Mesothelial cell of epicardium (in vitro differentiated cells): ENCODE measurements at places on chromosomes 1 and 21. TPM values are rescaled to one million over a fixed set of nuclear protein-coding genes. Genes with fewer than 3 reads are reported as not detected.
A peak's percentile ranks its signal among the peaks of the same experiment; 100 is the strongest.

GRCh38 chr1:72282271-72283021 lies at the start of gene NEGR1:
NEGR1 (minus strand) TSS chr1:72282539.
- H3K36me3 ChIP-seq = no peaks in the 10 kb centered on the region
- DNase-seq = peak; percentile 75
- peaks cover 9% of the 10 kb centered on the region for H3K4me1 ChIP-seq
- peaks cover 50% of the 10 kb centered on the region for H3K27me3 ChIP-seq

DNA sequence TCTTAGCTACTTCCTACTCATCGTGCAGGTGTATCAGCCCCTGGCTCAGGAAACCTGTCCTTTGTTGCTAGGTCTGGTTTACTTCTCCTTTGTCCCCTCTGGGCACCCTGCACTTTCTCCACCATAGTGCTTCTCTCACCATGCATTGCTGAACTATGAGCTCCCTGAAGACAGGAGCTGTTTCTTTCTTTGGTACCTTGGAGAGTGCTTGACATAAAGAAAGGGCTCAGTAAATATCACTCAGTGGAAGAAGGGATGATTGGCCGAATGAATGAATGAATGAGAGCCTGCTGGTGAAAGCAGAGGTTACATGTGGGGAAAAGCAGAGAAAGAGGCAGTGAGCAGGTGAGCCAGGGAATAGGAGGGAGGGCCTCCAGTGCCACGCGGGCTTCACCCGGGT lies 9.8 kb upstream of the HMGB4 start:
- no peaks in the 10 kb centered on the region for H3K36me3 ChIP-seq
- H3K4me1 ChIP-seq = peaks cover under 1% of the 10 kb centered on the region
- H3K27ac ChIP-seq = no peak overlapping the region
- no peak overlapping the region for H3K4me3 ChIP-seq

GRCh38 chr1:60950224-60951063 lies 131.9 kb upstream of the NFIA start:
- H3K36me3 ChIP-seq = peaks cover 6% of the 10 kb centered on the region
- H3K27me3 ChIP-seq = no peaks in the 10 kb centered on the region
- no peak overlapping the region for H3K27ac ChIP-seq
- peaks cover 5% of the 10 kb centered on the region for H3K4me1 ChIP-seq
- H3K4me3 ChIP-seq = no peak overlapping the region

DNA sequence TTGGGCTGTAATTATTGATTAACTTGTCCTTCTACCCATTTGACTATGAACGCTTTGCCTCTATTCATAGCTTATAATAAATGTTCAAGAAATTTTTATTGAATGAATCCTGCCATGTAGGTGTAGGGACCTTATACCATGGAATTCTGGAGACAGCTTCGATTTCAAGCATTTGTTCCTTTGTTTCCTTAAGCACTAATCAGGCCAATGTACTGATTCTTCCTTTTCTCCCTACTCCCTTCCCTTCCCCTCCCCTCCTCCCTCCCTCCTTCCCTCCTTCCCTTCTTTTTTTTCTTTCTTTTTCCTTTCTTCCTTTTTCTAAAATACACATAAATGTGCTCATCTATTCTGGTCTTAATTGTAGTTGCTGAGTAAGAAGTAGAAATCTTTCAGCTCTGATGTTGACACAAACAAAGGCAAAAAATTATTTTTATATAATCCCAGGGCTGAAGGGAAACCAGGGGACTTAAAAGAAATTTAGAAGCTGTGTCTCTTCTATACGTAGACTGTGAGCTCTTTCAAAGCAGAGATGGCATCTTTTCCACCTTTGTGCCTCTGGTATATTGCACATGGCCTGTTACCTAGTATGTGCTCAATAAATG lies 24.9 kb upstream of the DNM3 start:
- no peak overlapping the region for H3K27ac ChIP-seq
- no peak for DNase-seq
- no peaks in the 10 kb centered on the region for H3K27me3 ChIP-seq
- peaks cover 10% of the 10 kb centered on the region for H3K4me1 ChIP-seq
- H3K36me3 ChIP-seq = no peaks in the 10 kb centered on the region

GRCh38 chr1:65119951-65120350 lies 28.1 kb upstream of the AK4 start:
- H3K27me3 ChIP-seq = peaks cover 22% of the 10 kb centered on the region
- DNase-seq = no peak
- no peak overlapping the region for H3K4me3 ChIP-seq
- no peaks in the 10 kb centered on the region for H3K36me3 ChIP-seq

DNA sequence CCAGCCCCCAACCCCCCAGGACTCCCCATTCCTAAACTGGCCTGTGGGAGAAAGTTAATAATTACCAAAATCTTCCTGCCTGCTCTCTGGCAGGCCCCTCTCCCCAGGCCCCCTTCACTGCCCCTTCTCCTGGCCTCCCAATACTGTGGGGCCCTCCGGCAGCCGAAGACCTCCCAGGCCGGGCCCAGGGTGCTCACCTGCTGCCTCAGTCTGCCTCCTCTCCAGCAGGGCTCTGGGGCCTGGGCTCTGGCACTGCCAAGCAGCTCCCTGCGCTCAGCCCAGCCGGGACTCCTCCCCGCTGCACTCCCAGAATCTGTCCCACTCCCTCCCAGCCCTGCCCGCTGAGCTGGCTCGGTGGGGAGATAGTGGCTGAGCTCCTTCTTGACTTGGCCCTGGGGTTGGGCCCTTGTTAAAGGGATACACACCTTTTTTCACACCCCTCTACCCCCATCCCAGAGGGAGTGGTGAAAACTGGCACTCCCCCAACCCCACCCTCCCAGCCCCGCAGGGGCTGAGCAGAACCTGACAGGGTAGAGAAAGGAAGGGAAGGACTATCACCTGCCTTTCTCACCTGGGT lies at the start of gene S100A16:
TSS of gene S100A16 (minus strand) at position 383 of the 577 bp plus-strand sequence. CDS start 4,986 bp downstream, outside the sequence.
- H3K4me1 ChIP-seq = peaks cover 76% of the 10 kb centered on the region
- no peak for DNase-seq
- H3K4me3 ChIP-seq = peak within 1 kb of the TSS; percentile 66
- peak within 1 kb of the TSS; percentile 84 for H3K27ac ChIP-seq
- H3K36me3 ChIP-seq = no peaks in the 10 kb centered on the region
- no peaks in the 10 kb centered on the region for H3K27me3 ChIP-seq

DNA sequence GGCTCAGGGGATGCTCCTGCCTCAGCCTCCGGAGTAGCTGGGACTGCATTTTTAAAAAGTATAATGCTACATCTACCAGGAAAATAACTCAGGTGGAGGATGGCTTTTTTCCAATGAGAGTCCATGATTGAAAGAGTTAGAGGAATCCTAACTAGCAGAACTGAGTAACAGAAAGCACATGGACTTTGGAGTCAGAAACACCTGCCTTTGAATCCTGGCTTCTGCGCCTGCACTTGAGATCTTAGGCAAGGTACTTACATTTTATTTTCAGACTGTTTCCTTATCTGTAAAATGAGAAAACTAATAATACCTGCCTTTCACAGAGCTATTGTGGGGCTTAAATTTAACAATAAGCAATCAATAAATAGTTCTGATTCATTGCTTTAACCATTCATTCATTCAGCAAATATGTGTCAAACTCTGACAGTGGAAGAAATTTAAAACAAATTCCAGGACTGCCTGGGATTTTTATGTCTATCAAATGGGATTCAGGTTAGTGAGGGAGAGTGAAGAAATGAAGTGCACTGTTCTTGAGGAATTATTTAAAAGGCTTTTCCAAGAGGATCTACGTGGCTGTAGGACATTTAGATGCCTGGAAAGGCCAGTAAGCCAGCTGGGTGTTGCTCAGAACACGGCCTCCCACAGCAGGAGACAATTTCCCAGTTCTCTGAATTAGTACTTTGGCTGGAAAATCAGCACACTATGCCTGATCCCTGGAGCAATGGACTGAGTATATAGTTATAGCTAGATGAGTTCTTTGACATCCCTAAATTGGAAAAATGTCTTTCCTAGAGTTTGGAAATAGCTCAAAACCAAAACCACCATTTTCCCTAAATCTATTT lies 12.8 kb upstream of the LBR start:
- H3K4me1 ChIP-seq = peaks cover 14% of the 10 kb centered on the region
- no peaks in the 10 kb centered on the region for H3K27me3 ChIP-seq
- no peak overlapping the region for H3K4me3 ChIP-seq
- no peaks in the 10 kb centered on the region for H3K36me3 ChIP-seq
- no peak for DNase-seq
- no peak overlapping the region for H3K27ac ChIP-seq

GRCh38 chr1:183272390-183272848 lies 86.4 kb downstream of the LAMC2 start:
- no peaks in the 10 kb centered on the region for H3K27me3 ChIP-seq
- peaks cover 26% of the 10 kb centered on the region for H3K4me1 ChIP-seq

GRCh38 chr1:959731-960362 lies 537 bp upstream of the KLHL17 start:
- H3K27me3 ChIP-seq = no peaks in the 10 kb centered on the region
- H3K4me1 ChIP-seq = peaks cover 11% of the 10 kb centered on the region
- no peak for DNase-seq
- peaks cover 12% of the 10 kb centered on the region for H3K36me3 ChIP-seq
- no peak overlapping the region for H3K27ac ChIP-seq
- peak overlapping the region; percentile 85 for H3K4me3 ChIP-seq

Gene NPHS2
- not detected in 3 replicates for total RNA-seq

Gene C1QA
- not detected in 3 replicates for total RNA-seq

Gene IL12RB2
- 0.34 to 0.43 TPM in 2 of 3 replicates, not detected in the other for total RNA-seq

Gene COL6A1
- total RNA-seq = 539 to 636 TPM (median 611 TPM) in 3 replicates
